ENCODE measurements at places on chromosomes 13 and 19.

DNA sequence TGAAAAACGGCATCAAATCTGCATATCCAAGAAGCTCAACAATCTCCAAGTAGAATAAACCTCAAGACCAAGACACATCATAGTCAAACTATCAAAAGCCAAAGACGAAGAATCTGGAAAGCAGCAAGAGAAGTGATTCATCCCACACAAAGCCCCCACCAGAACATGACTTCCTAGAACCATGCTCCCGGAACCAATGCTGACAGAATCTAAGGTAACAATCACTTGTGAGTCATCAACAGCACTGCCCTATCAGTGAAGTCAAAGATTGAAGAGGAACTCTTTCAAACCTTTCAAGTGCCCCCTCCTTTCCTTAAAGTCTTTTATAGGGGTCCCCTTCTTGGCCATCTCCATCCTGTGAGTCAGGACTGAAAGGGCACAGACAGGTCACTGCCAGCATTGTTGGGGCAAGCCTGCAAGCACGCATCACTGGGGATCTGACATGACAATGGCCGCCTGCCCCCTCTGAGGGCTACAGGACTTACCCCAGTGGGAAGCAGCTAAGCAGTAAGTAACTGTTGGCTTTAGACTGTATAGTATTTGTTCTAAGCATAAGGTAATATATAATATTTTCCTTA lies at the start of gene CCDC70:
TSS of gene CCDC70 (plus strand) at position 247 of the 578 bp plus-strand sequence. CDS start 3,443 bp downstream, outside the sequence.
- DNase-seq, result peak; percentile 29

- DNase-seq, result peak; percentile 43
Measured at GRCh38 chr19:18894254-18895037, 1.5 kb downstream of the CERS1 start.

DNA sequence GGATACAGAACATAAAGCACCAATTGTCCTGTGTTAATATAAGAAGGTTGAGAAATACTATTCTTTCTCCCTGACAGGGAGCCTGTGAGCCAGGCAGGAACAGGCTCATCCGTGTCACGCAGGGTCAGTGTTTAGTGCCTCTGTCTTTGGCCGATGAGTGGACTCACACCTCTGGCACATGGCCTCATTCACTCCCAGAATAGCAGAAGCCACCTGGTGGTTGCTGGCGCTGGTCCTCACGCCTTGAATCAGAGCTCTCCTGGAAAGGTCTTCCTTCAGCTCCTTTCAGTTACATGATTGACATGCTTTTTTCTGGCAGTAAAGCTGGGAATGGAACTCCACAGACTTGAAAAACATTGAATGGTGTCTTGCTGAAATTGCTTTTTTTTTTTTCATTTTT lies 28.1 kb upstream of the SIAH3 start:
- DNase-seq, result peak; percentile 9

- DNase-seq, result no peak
Measured at GRCh38 chr13:24134757-24135156, 25.8 kb upstream of the SPATA13 start.

DNA sequence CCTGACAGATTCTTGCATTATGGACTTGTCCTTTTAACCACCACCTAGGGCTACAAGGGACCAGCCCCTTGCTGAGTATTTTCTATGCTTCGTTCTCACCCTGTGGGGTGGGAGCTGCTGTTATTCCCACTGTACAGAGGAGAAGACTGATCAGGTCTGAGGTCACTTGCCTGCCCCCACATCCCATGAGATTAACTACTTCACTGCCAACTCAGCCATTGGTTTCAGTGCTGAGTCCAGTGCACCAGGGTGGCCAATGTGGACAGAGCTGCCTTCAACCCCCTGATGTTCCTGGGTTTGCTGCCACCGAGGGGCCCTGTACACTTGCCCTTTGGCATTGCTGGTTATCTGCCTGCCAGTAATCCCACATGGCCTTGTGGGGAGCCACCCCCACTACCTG lies 6.9 kb downstream of the PRKACA start:
- no peak for DNase-seq

- peak; percentile 96 for DNase-seq
Measured at GRCh38 chr19:45154064-45154827, 6.5 kb downstream of the NKPD1 start.

GRCh38 chr19:3266792-3267514 lies 42.5 kb downstream of the CELF5 start:
- DNase-seq, result peak; percentile 7

All from choroid plexus epithelial cell (primary cell).